ENCODE measurements at places on chromosomes 13 and 19.

DNA sequence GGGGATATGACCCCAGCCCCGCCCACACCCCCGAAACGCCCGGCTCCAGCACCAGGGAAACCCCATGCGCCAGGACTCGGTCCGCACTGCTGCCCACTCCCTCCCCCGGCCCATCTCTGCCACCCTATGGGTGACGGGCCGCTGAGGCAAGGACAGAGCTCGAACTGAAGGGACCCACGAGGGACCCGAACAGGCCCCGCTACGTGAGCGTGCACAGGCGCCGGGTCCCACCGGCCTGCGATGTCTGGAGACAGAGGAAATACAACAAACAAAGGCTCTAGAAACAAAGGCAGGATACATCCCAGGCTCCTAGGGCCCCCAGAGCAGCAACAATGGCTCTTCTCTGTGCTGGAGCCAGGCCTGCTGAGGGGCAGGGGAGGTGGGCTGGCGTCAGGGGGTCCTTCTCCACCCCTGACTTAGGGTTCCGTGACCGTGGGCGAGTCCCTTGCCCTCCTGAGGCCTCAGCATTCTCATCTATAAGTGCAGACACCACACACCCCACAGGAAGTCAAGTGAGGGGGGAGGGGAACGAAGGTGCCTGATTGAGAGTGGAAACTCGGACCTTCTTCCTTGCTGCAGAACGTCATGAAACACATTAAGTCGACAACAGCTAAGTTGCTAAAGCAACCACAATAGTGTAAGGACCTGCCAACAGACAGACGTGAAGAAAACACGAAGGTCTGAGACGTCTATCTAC, 3.1 kb downstream of the ABHD17A start:
- peak; percentile 70 for DNase-seq

DNA sequence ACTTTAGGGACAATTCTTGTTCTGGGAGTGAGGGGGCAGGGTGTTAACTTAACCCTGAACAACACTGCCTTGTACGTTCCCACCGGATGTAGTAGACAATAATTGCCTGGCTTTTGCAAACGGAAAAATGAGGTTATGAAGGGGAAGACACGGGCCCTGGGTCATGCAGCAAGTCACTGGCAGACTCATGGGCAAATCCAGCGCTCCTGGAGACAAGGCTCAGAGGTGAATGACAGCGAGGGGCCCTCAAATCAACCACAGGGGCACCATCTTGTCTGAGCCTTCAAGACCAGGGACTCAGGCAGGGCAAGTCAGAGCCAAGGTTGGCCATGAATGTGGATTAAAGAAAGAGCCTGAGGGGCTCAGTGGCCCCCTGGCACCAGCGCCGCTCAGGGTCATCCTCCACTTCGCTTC, 2.8 kb downstream of the RASA3 start:
- DNase-seq: no peak

DNA sequence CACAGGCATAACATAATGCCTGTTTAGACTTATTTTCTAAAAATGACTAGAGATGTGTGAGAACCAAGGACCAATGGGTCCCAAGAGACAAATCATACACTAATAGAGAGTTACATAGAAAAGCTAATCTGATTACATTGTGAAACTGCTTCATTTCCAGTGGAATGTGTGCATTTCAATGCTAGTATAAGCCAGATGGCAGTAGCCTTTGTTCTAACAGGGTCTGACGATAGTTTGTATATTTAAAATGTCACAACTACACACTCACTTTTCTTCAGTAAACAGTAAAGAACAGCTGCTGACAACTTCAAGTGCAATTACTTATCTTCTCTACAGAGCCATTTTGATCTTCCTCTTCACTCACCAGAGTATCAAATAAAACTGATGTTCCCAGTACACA, 4.3 kb upstream of the SLITRK5 start:
- DNase-seq: no peak

GRCh38 chr13:46721054-46721453, 75.9 kb downstream of the ESD start:
- DNase-seq: peak; percentile 19

DNA sequence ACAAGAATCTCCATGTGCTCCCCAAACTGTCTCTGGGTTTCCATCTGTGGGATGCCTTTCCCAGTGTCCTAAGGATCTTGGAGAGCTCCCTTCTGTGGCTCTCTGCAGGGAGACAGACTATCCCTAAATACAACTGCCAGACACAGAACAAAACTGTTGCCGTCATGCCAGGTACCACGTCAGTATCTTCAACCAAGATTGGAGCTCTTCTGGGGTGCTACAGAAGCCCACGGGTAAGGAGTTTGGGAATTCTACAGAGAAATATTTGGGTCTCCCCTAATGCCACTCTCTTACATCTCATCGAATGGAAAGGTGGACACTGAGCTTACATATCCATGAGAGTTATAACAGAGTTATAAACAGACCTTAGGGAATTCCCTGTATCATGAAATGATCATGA, 4.9 kb upstream of the MBD3L3 start:
- no peak for DNase-seq

DNA sequence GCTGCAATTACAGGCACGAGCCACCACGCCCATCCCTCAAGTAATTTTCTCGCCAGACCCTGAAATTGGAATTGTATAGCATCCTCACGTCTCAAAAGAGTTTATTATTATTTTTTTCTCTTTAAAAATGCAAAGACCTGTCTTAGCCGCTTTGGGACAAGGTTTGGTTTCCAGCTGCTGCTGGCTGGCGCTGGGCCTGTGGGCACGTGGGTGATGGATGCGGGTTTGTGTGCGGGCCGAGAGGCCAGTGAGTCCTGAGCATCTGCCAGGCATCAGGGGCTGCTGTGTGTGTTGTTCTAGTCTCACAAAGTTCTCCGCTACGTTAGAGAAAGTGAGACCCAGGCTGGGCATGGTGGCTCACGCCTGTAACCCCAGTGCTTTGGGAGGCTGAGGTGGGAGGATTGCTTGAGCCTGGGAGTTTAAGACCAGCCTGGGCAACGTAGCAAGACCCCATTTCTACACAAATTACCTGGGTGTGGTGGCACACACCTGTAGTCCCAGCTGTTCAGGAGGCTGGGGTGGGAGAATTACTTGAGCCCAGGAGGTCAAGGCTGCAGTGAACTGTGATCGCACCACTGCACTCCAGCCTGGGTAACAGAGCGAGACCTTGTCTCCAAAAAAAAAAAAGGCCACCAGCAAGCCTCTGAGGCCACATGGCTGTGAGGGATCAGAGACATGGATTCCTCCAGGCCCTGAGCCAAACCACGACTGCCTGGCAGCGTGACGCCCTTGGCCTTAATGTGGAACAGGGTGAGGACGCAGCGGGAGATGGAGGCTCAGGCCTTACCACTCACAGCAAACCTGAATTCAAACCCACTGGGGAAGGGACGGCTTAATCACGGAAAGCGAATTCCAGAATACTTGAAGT, 4.7 kb upstream of the TMPRSS9 start:
- DNase-seq: no peak

GRCh38 chr19:22605275-22606211, 28.6 kb upstream of the ZNF492 start:
- DNase-seq: no peak

GRCh38 chr19:49818649-49819370, 721 bp downstream of the MED25 start:
- DNase-seq: no peak

DNA sequence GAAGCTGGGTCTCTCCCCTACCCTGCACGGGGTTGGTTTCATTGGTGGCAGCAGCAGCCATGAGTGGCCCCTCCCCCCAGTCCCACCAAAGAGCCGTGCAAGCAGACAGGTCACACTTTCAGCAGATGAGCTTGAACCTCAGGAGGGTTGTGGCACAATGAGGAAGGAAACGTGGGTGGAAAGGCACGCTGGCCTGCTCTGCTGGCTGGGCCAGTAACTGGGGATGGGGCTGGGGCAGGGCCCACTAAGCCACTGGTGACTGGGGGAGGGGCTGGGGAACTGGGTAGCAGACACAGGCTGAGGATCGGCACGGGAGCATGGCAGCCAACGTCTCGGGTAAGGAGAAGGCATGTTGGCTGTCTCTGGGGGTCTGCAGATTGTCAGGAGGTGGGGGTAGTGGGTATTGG, at the start of gene P2RY11:
Gene P2RY11, plus strand, starts transcription at position 289 of the 407 bp plus-strand sequence. Its CDS starts 29 bp downstream, at position 318.
- DNase-seq: peak; percentile 83

GRCh38 chr13:44107357-44108121, 227.8 kb downstream of the LACC1 start:
- DNase-seq: no peak
